A172 (cell line): ENCODE measurements at places on chromosomes 3 and 15. TPM values are rescaled to one million over a fixed set of nuclear protein-coding genes. Genes with fewer than 3 reads are reported as not detected.
A peak's percentile ranks its signal among the peaks of the same experiment; 100 is the strongest.

- no peak for DNase-seq
These were observed 5.6 kb upstream of the TMEM62 start for GRCh38 chr15:43127752-43128151.

ITIH1 gene
- not detected in 2 replicates for total RNA-seq

GOLGA8N gene
- 0.50 and 1.0 TPM in 2 replicates for total RNA-seq

DNA sequence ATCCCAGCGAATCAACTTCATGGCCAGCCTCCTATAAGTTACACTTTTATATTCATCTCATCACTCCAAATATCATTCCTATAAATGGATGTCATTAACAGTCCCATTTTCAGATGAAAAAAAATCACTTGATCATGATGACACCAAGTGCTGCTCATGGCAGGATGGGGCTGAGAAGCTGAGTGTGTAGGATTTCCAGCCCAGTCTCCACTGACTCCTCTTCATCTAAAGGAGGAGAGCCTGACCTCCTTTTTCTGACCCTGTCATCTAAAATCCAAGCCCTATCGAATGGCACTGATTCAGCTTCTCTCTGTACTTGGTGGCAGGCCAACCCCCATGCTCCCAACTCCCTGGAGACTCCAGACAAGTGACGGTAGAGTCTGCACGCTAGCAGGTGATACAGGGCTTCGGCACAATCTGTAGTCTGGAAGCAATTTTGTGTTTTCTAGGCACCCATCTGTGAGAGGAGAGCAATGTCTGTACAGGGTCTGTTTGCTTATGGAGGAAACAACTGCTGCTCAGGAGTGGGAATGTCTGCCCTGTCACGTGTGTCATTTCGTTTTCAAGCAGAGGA is 103.2 kb downstream of the EPHB1 start:
- no peak for DNase-seq

SSUH2 gene
- total RNA-seq, result 0.10 and 0.19 TPM in 2 replicates

DNA sequence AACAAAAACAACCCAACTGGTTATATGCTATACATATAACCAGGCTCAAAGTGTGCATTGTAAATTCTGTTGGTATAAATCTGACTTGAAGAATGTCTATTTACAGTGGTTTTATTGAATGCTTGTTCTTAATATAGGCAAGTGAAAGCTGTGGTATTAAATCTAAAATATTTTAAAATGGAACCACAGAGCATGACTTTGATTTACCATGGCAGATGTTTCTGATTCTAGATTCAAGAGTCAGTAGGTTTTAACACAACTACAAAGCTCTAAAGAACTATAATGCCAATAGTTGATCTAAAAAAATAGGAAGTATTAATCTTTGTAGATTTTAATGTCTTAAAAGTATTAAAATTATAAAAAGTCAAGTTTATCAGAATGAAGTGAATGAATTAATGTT is 141.9 kb upstream of the PLSCR5 start:
- DNase-seq, result no peak

CKMT1B gene
- total RNA-seq, result not detected in 2 replicates

DNA sequence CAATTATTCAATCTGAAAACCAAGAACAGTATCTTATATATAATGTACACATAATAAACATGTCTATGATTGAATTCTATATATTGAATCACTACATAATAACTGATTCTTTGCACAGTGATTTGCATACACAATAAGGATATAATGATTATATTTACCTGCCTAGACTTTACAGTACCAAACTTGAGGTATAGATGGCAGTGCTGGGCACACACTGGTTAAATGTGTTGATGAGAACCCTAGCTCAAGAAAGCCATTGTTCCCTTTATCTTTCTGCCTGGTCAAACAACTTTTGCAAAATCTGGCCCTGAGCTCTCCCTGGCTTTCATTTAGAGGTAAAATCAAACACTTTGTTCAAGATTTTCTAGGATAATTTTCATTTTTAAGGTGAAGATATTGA is 697.7 kb downstream of the TUSC7 start:
- no peak for DNase-seq

GRCh38 chr15:31207246-31207645 is 105.7 kb upstream of the TRPM1 start:
- no peak for DNase-seq

DNA sequence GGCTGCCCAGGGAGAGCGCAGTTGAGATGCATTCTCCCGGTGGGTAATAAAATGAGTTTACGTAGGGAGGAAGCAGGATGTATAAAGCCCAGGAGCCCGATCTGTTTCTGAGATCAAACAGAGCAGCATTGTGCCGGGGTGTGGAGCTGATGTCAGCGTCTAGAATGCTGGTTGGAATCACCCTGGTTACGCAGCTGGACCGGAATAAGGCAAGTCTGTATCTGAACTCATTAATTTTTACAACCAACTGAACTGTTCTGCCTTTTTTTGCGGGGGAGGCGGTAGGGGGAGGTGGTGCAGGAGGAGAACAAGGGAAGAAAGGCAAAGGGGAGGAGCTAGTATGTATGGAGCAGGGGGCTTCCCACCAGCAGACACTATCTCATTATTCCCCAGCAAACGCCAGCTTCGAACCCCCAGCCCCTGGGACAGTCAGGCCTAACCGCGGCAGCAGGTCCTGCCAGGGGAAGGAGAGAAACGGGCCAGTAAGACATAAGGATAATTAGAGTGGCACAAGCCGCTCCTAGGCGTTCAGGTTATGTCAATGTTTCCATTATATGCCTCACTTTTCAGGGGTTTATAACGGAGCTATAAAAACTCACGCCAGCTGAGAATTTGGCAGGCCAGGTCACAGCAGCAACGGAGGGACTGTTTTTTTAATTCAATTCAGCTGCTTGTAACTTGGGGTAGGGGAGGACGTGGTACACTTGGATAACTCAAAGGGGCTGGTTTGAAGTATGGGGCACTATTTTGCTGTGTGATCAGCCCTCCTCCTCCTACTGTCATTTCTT is 175.3 kb upstream of the HES1 start:
- no peak for DNase-seq

DNA sequence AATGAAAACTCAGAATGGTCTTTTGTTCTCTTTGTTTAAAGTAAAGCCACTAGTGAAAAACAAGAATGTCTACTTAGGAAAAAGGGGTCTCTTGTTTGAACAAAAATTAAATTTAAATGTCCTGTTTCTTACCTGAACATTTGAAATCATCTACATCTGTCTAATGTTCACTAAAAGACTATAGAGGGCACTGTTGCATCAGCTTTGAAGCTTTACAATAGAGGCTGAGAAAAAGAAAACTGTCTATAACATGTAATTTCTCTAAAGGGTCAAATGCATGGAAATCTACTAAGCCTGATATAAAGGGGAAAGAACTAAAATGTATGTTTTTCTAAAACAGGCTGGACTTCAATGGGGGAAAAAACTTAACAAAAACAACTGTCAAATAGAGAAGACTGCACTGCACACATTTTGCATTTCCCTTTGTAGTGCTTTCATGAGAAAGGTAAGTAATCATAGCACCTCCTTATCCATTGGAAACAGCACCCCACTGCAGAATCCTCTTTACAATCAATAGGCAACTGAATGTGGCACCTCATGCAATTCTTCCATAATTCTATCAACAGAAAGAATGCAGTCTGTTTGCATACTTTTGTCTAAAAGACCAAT is 26.3 kb downstream of the DPH6 start:
- DNase-seq, result peak; percentile 60

SHC4 gene
- 0.59 and 0.84 TPM in 2 replicates for total RNA-seq

PXYLP1 gene
- total RNA-seq, result 5.6 TPM in 2 replicates

LRRC2 gene
- total RNA-seq, result 0.07 TPM in 1 of 2 replicates, not detected in the other

SH2D7 gene
- not detected in 2 replicates for total RNA-seq

RGMA gene
- total RNA-seq, result 0.05 and 0.90 TPM in 2 replicates

DNA sequence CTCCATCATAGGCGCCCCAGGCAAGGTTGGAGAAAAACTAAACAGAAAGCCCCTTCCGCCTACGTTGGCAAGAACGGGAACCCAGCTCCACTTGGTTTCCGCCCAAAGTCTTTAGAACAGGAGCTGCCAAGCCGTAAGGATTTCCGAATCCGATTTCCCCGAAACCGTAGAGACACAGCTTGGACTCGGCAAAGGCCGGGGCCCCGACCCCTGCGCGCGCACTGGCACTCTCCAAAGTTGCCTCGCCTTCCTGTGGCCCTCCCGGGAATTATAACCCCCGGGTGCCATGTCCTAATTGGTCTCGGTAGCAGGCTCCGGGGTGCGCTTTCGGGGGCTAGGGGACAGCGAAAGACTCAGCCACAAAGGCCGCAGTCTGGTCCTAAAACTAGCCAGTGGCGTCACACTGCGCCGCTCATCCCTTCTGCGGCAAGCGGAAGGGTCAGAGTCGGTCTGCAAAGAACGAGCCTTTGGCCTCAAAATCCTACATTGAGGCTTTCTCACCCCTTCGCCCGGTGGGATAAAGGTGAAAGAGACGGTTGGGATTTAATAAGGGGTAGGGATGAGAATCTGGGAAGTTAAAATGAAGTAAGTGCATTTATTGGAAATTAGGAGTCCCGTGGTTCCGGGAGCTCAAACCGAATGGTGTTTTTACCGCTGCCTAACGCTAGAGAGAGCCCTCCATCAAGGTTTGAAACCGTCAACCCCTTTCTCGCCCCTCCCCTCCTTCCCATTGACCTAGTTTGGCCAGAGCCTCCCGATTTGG is 6.8 kb downstream of the BCL6 start:
- DNase-seq, result peak; percentile 89

- DNase-seq, result peak; percentile 66
These were observed 9.2 kb upstream of the TGFBR2 start for GRCh38 chr3:30597131-30597768.

- DNase-seq, result peak; percentile 78
These were observed 1.2 kb downstream of the B2M start for GRCh38 chr15:44712346-44713005.

DNA sequence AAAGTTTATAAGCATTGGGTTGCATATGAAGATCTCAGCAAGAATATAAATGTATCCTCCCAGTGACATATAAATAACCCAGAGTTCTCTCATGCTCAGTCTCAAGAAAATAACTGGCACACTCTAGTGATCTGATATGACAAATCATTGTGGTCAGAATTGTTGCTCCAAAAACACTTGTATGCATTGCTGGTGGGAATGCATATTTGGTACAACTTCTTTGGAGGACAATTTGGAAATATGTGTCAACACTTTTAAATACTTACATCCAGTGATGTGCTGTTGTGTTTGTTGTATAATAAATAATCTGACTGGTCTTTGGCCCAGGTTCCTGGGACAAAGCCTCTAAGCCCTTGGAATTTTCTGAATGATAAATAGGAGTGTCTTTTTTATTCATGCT is 66.7 kb upstream of the STT3B start:
- DNase-seq, result peak; percentile 13

PPARG gene
- 11.9 and 13.2 TPM in 2 replicates for total RNA-seq

GRCh38 chr3:187369089-187369447 is 883 bp downstream of the RTP4 start:
- no peak for DNase-seq

DNA sequence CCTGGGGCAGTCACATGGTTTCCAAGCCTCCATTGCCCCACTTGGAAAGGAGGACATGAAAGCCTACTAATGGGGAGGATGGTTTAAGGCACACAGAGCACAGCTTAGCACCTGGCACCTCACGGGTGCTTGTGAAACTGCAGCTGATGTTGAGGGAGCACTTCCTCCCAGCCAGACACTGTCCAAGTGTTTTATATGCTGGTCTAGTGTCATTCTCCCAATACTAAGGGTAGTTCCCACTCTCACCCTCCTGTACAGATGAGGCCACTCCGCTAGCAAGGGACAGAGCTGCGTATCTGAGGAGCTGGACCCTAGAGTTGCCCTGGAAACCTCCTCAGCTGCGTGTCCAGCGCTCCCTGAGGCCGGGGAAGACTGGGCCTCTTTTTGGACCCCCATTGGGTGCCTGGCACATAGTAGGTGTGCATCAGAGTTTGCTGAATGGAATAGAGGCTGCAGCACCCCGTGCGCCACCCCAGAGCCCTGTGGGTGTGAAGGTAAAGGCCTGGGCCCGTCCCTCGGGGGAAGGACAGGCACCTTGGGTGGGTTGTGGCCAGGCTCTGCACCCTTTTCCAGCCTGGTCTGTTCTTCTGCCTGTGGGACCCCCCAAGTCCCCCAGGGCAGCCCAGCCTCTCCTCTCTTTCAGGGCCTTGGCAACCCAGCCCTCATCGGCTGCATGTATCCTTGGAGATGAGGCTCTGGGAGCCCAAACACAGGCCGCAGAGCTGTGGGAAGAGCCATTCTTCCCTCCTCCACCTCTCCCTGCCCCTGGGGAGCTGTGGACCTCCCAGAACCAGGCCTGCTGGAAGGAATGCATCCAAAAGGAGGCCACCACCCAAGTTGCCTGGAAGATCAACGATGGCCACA is 31.3 kb downstream of the DNASE1L3 start:
- DNase-seq, result no peak

LSAMP gene
- 0.10 and 0.26 TPM in 2 replicates for total RNA-seq

LIPH gene
- total RNA-seq, result 0.52 and 0.86 TPM in 2 replicates

DNA sequence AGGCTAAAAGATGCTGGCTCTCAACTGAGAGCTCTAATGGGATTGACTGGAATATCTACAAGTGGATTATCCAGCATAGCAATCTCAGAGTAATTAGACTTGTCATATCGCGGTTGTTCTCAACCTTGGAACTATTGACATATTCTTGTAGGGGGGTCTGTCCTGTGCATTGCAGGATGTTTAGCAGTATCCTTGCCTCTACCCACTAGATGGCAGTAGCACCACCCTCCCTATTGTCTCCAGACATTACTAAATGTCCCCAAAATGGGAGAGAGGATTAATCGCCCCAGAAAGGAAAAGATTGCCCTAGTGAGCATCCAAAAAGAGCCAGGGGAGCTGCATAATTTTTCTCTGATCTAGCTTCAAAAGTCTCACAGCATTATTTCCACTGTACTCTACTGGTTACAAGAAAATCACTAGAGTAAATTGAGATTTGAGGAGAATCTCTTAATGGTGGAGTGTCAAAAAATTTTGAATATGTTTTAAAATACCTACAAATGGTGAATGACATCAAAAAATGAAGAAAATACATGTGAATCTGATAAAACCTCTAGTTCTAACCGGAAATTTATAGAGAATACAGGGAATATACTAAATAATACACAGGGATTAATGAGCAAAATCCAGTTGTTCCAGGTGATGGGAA is 388.2 kb upstream of the AGTR1 start:
- peak; percentile 48 for DNase-seq

- DNase-seq, result no peak
These were observed 59.1 kb downstream of the PLCL2 start for GRCh38 chr3:16943857-16944256.

DNA sequence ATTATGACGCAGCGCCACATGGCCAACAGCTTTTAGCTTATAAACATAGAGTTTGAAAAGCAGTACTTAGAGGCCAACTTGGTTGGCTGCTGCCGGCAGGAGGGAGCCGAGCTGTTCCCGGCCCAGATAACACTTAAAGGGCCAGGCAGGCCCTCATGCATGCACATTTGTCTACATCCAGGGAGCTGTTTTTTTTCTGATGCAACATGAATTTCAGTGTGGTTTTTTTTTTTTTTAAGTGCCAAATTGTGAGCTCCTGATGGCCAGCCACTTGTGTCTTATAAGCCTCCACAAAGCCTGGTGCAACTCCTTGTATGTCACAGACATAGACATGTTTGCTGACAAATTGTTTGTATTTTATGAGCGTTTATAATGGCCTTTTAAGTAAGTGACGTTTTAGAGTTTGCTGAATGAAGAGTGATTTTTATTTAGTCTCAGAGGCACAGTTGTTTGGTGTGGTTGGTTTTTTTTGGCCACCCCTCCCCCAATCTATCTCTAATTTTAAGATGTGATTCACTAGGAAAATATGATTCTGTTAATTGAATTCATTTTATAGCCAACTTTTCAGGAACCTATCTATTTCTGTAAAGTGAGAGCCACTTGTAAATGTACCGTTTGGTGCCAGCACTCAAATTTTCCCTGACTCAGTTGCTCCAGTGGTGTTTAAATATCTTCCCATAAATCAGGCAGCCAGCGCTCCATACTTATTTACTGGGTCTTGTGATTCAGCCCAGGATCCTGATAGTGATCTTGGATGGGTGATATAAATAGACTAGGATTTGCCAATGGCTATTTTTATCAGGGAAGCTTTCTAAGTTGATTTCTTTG is 134.3 kb downstream of the VGLL4 start:
- peak; percentile 75 for DNase-seq
